Stimulated activated CD8-positive, alpha-beta memory T cell treated with anti-CD3 and anti-CD28 coated beads, Interleukin-4, amount 100 ng/mL, for 24 hours (primary cell): ENCODE measurements at places on chromosomes 3 and 15.

- DNase-seq = no peak
Measured at GRCh38 chr3:133413161-133414020, 13.5 kb downstream of the BFSP2 start.

- no peak for DNase-seq
Measured at GRCh38 chr3:27423463-27423862, 54.3 kb upstream of the NEK10 start.

GRCh38 chr15:87528873-87529272 lies 727.7 kb downstream of the NTRK3 start:
- no peak for DNase-seq

- DNase-seq = no peak
Measured at GRCh38 chr15:60184579-60184978, 180.5 kb downstream of the FOXB1 start.

GRCh38 chr15:82040862-82041261 lies 5.0 kb downstream of the MEX3B start:
- no peak for DNase-seq

DNA sequence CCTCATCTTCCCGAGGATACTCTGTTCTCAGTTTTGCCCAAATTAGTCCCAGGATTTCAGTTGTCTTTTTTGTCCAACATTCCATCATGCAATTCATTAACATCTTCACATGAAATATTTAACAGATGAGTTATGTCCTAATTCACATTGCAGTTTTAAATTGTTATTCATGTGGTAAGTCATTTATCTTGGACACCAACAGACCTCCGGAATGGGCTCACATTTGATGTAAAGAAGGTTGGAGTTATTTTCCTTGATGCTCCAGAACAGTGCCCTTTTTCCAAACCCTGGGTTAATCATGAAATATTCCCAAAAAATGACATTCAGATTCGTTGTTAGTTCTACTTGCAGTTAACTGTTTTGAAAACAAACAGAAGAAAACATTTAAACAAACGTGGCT lies 32.8 kb upstream of the LRTM1 start:
- no peak for DNase-seq

DNA sequence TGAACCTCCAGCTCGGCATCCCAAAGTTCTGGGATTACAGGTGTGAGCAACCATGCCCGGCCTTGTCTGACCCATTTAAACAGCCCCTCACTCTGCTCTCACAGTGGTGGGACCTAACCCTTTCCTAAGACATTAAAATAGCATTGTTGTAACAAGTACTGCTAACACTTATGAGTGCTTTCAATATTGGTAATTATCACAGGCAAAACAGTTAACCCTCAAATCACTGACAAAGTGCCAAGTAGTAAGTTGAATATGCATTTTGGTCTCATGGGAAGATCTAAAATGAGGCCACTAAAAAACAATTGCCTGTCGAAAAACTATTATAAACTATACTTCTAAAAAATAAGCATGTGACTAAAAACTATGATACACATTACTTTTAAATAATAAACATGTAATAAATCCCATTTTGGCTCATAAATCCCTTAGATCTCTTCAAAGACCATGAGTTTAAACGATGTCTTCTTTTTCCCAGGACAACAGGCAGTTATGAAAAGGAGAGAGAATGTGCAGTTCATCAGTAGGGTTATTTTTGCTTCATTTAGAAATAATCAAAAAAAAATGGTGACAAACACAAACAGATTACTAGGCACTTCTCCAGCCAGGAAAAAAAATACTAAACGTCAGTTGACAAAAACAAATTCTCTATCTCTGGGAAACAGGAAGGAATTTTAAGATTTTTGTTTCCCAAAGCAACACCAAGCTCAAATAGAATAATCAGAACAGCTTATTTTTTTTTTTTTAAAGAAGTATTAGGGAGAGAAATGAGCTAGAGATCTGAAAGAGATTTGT lies 95.4 kb downstream of the RFTN1 start:
- no peak for DNase-seq

- DNase-seq = no peak
Measured at GRCh38 chr3:126197343-126197742, 17.0 kb upstream of the ALDH1L1 start.

DNA sequence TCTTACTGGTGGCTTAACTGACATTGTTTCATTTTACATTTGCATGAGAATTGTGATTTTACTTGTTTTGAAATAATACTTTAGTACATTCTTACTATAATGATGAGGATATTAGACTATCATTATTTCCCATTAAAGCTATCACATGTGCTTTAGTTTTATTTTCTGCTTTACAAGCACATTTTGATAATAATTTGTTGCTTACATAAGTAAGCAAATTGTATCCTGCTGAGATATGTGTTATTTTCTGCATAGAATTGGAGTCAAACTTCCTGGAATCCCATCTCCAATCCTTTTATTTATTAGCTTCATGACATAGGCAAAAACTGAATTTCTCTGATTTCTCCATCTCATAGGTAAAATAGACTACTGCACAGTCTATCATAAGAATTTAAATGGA lies 847.4 kb downstream of the DIPK2A start:
- DNase-seq = no peak

DNA sequence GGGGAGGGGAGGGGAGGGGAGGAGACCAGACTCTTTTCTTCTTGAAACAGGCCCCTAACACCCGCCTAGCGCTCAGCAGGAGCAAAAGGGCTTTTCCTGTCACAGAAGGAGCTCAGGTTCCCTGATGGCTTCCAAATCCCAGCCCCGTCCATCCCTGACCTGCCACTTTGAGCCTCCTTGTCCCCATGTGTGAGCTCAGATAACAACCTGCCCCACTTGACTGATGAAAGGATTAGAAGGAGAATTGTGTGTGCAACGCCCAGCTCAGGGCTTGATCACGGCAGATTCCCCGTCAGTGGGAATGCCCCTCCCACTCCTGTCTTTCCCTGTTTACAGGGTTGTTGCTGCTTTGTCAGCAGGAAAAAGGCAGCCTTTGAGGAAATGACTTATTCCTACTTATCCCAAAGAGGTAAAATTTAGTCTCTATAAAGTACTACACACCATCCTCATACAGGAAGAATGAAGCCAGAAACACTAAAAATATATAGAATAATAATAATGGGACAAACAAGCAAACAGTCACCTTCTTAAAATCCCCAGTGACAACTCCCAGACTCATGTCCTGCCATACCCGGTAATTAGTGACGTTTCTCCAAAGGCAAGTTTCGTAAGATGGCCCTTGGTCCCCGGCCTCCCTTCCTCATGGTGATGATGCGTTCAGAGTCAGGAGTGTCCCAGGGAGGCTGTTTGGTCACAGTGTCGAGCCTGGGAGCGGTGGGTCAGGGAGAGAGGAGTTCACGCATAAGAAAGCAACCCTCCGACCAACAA lies 6.1 kb upstream of the LRRC15 start:
- no peak for DNase-seq

DNA sequence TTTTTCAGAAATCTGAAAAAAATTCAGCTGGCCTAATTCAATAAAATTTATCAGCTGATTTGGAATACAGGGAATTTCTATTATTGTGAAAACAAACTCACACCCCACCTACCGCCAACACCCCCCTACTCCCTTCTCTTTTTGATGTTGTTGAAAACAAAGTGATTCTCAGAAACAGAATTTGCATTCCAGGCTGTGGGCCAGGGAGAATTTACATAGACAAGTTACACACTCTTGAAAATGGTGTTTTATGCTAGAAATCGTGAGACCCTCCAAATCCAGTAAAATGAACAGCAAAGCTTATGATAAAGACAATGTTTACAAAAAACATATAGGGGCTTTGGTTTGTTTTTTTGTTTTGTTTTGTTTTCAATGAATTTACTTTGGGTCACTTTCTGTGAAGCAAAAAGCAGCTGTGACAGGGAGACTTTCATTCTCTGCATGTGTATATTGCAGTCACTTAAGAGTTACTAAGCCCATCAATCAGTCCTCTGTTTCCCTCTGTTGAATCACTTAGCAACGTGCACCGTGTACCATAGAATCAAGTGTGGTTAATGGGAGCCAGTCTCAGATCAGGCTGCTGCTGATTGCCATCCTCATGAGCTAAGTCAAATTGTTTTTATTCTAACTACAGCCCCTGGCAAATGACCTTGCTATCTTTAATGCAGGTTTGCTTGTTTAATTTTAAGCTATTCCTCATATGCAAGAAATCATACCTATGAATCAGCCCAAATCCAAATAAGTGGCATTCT lies 159.8 kb downstream of the ALCAM start:
- no peak for DNase-seq

DNA sequence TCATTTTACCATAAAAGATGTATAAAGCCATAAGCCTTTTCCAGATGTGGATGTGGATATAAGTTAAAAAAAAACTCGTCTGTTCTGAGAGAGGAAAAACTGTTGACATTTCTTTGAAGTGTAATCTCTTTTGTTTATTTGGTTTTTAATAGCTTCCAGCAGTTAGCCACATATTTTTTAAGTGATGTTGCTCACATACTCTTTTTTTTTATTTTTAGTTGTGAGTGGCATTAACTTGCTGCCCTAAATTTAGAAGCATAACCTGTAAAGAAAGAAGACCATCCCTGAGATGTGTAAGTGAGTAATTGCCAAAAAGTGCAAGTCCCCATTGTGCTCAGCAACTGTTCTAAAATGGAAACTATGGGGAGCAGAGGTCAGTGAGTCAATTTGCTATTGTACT lies 415.9 kb upstream of the MDFIC2 start:
- no peak for DNase-seq

DNA sequence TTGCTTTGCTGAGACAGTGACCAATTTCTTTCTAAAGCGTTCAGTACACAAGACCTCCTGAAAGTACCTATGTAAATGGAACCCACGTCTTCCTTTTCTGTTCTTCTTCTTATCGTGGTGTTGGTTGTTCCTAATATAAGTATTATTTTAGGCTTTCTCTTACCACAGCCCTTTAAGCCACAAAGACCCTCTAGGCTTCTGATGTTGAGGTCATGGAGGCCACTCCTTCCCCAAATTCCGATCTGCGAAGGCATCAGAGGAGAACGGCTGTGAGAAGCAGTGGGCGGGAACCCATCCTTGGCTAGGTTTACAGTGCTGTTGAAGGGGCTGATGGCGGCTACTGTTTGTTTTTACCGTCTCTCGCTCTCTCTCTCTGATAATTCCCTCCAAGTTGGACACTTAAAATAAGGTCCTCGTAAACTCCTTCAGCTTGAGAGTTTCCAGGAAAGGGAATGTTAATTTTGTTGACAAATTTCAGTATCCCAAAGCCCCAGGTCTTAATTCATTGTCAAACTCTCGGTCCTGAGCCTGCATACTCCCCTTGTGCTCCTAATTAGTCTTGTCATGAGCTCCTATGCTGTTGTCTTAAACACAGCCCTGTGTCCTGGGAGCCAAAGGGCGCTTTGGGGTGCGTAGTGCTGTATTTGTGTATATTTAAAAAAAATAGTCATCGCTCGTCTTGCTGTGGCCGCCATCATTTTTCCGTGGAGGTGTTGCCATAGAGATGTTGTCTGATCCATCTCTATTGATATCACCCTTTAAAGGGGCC lies 178.8 kb downstream of the OPA1 start:
- no peak for DNase-seq

GRCh38 chr3:118740722-118741290 lies 293.8 kb downstream of the IGSF11 start:
- no peak for DNase-seq

DNA sequence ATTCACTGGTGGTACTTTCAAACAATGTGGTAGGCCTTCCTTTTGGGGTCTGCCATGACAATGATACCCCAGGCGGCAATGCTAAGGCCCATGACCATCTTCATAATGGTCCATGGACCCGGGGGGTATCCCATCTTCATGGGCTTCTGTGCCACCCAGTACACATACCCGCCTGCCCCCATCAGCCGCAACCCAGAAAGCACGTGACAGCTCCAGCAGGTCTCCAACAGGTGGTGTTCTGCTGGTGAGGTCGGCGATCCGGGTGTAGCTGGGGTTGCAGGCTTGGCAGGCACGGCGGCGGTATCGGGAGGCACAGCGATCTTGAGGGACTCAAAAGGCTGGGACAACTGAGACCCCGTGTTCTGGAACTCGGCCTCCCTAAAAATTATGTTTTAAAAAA lies 214.5 kb downstream of the SNRPN start:
- no peak for DNase-seq

DNA sequence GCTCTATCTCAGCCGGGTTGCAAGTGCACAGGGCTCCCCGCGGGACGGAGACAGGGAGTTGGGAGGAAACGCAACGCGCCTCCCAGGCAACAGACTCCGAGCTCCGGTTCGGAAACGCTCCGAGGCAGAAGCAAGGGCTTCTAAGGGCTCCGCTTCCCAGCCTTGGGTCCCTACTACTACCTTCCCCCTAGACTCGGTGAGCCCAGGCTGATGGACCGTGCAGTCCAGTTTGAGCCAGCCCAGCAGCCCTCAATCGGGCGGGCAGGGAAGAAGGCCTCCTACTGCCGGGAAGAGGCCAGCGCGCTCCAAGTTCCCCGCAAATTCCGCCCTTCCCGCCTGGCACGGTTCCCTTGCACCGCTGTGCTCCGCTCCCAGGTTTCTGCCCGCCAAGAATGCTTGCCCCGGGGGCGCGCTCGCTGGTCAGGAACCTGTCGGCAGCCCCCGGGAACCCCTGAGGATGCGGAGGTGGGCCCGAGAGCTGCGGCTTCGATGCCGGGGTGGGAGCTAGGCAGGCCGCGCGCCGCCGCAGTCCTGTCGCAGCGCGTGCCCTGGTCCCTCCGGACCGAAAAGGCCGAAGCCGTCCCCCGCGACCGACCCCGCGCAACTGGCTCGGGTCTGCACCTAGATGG lies 728 bp downstream of the TRANK1 start:
- DNase-seq = peak; percentile 16

DNA sequence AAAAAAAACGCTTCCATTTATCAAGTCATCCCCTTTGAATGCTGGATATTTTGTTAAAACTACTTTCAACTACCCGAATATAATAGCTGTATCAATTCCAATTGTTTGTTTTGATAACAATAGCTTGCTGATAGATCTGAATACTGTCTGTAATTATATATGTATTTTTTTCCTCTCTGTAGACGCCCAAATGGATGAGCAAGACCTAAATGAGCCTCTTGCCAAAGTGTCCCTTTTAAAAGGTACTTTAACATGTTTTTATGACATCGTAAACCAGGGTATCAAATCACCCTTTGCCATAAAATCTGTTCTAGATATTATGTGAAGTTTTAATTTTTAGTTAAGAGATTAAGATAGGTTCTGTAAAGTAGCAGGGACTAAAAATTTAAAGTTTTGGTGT lies 111.5 kb upstream of the FLNB start:
- no peak for DNase-seq

- DNase-seq = no peak
Measured at GRCh38 chr15:68427366-68427765, 4.6 kb downstream of the ITGA11 start.

DNA sequence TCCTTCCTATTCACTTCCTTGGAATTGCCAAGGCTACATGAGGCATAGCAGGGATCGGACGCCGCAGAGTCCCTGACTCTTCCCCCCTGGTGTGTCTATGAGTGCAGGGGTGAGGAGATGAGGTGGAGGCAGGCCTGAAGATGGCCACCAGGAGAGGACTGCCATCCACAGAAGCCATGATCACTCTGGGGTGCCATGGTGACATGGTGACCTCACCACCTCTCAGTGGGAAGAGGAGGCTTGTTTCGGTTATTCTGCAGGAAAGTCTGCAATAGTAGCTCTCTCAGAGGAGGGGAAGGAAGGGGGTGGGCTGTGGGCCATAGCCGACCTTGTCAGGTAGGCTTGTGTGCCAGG lies 57.0 kb upstream of the LIMD1 start:
- DNase-seq = no peak

- no peak for DNase-seq
Measured at GRCh38 chr3:82085851-82086475, 324.5 kb upstream of the GBE1 start.
